Stimulated activated CD4-positive, alpha-beta T cell treated with anti-CD3 and anti-CD28 coated beads, Interleukin-2, amount 100 ng/mL, for 24 hours (primary cell): ENCODE measurements at places on chromosomes 16 and 17.

DNA sequence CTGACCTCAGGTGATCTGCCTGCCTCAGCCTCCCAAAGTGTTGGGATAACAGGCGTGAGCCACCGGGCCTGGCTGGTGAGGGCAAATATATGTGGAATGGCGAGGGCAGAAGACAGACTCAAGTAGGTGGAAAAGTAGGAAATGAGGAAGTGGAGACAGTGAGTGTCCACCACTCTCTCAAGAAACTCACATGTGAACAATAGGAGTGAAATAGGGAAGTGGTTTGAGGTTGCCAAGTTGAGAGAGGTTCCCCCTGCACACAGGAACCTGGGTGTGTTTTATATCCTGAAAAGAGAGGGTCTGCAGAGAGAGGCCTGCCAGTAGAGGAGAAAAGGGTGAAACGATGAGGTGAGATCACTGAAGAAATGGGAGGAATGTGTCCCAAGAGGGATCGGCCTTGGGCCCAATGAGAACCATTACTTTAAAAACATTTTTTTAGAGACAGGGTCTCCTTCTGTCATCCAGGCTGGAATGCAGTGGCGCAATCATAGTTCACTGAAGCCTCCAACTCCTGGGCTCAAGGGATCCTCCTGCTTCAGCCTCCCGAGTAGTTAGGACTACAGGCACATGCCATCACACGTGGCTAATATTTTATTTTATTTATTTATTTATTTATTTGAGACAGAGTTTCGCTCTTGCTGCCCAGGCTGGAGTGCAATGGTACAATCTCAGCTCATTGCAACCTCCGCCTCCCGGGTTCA lies 17.1 kb upstream of the CORO1A start:
- DNase-seq = no peak

DNA sequence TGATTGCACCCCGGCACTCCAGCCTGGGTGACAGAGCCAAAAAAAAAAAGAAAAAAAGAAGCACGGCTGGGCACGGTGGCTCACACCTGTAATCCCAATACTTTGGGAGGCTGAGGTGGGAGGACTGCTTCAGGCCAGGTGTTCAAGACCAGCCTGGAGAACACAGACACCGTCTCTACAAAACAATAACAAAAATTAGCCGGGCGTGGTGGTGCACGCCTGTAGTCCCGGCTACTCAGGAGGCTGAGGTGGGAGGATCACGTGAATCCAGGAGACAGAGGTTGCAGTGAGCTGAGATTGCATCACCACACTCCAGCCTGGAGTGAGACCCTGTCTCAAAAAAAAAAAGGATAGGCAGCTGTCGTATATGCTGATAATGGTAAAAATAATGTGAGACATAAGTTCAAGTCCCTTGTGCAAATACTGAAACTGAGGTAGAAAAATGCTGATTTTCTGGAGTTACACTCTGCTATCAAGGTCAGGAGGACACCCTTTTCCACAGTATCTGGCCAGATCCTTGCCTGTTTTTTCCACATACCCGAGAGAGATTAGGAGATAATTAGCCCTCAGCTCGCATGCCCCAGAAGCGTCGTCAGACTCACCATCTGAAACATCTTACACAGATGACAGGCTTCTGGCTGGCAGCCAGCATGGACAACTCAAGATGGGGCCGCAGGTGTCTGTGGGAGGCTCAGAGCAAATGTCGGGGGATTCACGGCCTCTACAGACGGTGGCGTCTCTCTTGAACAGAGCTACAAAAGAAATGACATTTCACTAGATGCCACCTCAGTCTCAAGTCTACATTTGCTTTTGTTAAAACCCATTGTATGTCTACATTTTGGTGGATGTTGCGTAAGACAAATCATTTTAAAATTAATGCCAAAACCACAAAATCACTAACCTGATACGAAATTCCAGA lies 36.8 kb downstream of the WDR45B start:
- DNase-seq = no peak

DNA sequence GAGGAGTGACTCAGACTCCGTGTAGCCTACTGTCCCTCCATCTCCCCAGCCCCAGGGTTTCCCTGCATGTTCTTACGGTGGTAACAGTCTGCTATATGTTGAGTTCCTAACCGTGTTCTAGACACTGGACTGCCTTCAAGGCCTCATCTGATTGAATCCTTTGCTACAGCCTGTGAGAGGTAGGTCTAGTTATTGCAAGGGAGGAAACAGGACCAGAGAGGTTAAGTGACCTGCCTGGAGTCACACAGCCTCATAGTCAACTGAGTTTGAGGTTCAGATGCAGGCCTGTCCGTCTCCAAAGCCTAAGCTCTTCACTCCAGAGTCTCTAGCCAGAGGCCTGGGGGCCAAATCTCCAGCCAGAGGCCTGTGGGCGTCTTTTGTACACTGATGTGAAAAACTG lies 98.0 kb downstream of the SDR42E1 start:
- DNase-seq = no peak

DNA sequence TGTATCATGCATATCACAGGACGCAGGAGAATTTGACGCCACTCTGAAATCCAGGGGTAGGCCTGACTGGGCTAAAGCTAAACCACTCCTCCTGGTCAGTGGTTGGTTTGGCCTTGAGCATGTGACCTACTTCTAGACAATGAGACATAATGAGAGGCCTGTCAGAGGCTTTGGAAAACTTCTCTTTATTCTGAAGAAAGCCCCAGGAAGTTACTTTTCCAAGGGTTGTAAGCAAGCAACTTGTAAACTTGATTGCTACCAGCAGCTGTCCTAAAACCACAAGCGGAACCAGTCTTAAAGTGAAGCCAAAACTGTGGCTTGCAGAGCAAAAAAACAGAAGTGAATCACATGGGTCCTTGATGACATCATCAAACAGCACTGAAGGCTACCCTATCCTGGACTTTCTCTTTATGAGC lies 138.2 kb upstream of the COX10 start:
- no peak for DNase-seq

GRCh38 chr16:2777231-2777902 lies at the start of gene ELOB:
Gene ELOB, minus strand, starts transcription at chr16:2777280. Its CDS starts 41 bp downstream, at chr16:2777239.
- DNase-seq = peak; percentile 91

GRCh38 chr17:17200311-17200710 lies 5.8 kb downstream of the PLD6 start:
- DNase-seq = no peak

- DNase-seq = no peak
Observed at GRCh38 chr17:39450051-39450450, 1.0 kb downstream of the MED1 start.

GRCh38 chr17:64138441-64138840 lies 8.5 kb upstream of the ERN1 start:
- no peak for DNase-seq

- no peak for DNase-seq
Observed at GRCh38 chr16:89430436-89431157, 59.8 kb downstream of the ANKRD11 start.

DNA sequence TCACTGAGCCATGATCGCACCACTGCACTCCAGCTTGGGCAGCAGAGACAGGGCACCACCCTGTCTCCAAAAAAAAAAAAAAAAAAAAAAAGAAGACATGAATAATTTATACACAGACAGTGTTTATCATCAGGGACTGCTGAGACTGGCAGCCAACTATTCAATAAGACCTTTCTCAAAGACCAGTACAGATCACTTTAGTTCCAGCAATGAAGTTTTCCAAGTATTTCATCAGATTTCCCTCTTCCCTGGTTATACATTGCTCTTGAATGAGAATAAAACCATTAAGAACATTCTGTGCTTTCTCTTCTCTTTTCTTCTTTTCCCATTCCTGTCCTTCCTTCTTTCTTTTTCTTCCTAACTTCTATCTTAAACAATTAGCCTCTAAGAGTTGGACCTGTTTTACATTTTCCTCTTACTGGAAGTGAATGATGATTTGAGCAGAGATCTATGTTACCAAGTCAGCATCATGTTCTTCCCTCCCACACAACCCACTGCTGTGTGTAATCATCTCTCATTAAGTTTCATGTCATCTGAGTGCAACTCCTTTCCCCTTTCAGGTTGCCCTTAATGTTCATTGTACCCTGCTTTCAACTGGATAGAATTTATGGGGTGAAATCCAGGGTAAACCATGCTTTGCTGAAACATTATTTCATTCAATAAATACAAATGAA lies 35.9 kb upstream of the SMIM36 start:
- DNase-seq = no peak

DNA sequence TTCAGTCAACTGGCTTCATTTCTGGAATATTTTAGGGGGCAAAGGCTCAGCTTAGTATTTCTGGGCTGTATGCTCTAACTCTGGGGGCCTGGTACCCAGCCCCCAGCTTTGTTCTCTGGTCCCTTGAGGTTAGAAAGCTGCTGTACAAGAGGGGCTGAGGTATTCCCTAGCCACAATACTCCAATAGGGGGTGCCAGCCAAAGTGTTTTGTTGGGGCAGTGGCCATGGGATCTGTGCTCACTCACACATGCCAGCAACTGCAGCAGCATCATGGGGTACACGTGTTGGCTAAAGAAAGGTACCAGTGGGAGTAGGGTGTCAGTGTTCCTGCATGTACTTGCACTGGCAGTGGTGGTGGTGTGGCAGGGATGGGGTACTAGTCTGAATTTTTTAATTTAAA lies 257.3 kb downstream of the CA10 start:
- DNase-seq = no peak

DNA sequence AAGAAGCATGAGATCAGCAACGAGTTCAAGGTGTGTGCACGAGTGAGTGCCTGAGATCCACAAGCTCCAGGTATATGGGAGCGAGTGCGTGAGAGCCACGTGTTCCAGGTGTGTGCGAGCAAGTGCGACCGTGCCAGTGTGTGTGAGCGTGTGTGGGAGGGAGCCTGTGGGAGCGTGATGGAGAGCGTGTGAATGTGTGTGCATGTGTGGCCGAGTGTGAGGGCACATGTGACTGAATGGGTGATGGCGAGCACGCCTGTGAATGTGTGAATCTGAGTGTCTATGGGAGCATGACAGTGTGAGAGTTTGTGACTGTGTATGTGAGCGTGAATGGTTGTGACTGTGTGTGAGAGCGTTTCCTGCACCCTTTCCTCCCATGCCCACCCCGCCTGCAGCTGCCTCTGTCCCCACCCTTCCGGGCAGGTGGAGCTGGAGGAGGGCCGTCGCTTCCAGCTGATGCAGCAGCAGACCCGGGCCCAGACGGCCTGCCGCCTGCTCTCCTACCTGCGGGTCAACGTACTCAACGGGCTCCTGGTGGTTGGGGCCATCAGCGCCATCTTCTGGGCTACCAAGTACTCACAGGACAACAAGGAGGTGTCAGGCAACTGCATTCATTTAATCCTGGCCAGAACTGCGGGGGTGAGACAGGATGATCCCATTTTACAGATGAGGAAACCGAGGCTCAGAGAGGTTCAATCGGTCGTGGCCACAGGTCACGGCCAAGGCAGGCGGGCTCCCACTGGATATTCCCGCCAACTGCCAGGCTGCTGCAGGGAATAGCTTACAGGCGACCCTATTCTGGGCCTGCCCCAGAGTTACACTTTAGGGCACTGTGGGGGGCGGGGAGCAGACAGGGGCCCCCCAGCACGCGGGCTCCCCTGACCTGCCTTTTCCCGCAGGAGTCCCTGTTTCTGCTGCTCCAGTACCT lies 3.7 kb downstream of the TMC8 start:
- DNase-seq = peak; percentile 73

DNA sequence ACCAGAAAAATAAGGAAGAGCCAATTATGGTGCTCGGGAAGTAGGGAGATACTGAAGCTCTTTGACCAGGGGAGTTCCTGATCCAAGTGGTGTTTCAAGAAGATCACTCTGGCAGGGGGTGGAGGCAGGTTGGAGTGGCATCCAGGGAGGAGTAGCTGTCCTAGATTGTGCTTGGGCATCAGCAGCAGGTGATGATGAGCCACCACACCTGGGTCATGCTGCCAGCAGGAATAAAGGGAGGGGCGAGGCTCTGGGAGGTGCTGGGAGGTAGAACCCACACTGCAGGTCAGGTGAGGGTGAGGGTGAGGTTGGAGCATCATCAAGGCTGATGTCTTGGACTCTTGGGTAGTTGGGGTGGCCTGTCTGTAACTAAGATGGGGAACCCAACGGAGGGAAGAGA lies 35.4 kb upstream of the ADGRG1 start:
- DNase-seq = no peak
